Stimulated activated naive CD4-positive, alpha-beta T cell treated with Interleukin-2 at 50 U/mL for 16 hours (primary cell): ENCODE measurements at places on chromosomes 12 and 14.

DNA sequence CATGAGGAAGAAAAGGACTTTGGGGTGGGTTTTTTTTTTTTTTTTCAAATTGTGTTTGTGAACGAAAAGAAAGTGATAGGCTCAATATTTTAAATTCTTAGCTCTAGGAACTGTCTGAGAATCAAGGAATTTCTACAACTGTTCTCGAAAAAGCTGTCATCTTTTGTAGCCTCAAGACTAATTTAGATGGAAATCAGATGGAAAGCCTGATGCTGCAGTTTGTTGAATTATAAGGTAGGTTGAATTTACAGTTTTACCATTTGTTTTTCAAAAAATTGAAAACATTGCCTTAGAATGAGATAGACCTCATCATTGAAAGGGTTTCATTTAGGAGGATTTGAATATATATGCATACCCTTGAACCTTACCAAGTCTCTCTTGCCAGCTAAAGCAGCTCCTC, 109.3 kb upstream of the TRHDE start:
- DNase-seq = no peak

GRCh38 chr12:125412506-125412905, 347.3 kb downstream of the AACS start:
- DNase-seq = no peak

DNA sequence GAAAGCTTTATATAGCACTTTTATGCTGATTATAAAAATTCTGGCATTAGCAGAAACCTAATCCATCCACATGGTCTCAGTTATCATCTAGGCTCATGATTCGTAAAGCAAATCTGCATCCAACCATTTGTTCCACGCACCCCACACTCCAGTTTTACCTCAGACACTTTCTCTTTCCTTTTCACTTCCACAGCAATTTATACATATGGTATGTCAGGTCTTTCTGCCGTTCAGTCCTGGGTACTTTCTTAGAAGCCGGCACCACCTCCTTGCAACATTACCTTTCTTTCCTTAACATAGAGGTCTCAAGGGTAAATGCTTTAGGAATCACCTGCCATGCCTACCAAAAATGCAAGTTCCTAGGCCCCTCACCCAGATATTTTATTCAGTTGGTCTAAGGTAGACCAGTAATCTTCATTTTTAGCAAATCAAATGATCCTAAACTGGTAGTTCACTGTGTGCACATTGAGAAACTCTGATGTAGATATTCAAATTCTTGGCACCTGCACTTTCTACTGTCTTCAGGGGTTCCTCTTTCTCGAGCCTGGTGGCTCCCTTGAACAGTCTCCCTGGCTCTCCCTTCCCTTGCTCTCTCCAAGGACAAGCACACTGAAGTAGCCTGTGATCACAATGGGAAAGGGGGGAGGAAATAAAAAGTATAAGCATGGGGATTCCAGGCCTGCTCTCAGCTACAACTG, 2.8 kb upstream of the KRAS start:
- no peak for DNase-seq

- no peak for DNase-seq
Observed at GRCh38 chr14:55418411-55418810, 6.8 kb upstream of the ATG14 start.

- DNase-seq = no peak
Observed at GRCh38 chr12:6178981-6179761, 21.0 kb upstream of the CD9 start.
